H54 (cell line): ENCODE measurements at places on chromosomes 4 and X.

- DNase-seq: peak; percentile 33
Observed at GRCh38 chrX:100643956-100644860, at the start of gene SRPX2. SRPX2 (plus strand) TSS chrX:100644199; CDS start chrX:100646323, 2,124 bp downstream.

- no peak for DNase-seq
Observed at GRCh38 chr4:47816748-47817147, 21.1 kb downstream of the CORIN start.

GRCh38 chrX:109283870-109284269, 198.0 kb downstream of the GUCY2F start:
- DNase-seq: no peak

GRCh38 chr4:2071252-2071911, 12.3 kb downstream of the NAT8L start:
- no peak for DNase-seq

DNA sequence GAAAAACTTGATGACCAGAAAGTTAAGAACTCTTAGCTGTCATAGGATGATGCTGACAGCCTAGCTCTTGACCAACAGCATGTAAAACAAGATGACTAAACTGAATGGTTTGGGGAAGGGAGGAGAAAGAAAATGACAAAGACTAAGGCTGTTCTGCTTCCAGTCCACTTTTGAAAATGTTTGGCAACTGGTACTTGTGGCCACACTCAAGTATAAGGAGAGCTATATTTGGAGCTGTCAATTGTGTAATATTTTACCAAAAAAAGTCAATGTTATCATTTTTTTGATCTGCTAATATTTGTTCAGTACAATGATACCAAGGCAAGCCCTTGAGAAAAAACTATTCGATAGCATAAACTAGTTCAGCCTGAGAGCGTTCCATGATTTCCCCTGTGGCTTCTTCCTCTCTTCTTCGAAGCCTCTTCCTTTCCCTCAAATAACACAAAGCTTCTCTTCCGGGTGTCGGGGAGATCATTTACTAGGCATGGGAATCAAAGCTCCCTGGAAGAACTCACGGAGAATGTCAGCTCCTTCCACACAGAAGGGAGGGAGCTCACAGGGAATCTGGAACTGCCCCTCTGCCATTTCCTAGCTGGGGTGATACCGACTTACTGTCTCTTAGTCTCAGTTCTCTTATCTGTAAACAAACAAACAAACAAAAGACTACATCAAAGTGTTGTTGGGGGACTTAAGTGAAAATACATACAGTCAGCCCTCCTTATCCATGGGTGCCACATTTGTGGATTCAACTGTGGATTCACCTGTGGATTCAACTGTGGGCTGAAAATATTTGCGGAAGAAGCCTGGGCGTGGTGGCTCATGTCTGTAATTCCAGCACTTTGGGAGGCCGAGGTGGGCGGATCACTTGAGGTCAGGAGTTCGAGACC, 82.6 kb downstream of the SCD5 start:
- DNase-seq: no peak

- no peak for DNase-seq
Observed at GRCh38 chr4:24330573-24330972, 253.8 kb downstream of the DHX15 start.
